ENCODE measurements at places on chromosomes 2 and 18.
A peak's percentile ranks its signal among the peaks of the same experiment; 100 is the strongest.

- peak; percentile 82 for DNase-seq
These were observed 35.5 kb upstream of the CTDP1 start for GRCh38 chr18:79644006-79644665.

GRCh38 chr2:159199761-159200465, 86.6 kb downstream of the WDSUB1 start:
- DNase-seq = no peak

- DNase-seq = no peak
These were observed 16.8 kb downstream of the EVX2 start for GRCh38 chr2:176066645-176067588.

DNA sequence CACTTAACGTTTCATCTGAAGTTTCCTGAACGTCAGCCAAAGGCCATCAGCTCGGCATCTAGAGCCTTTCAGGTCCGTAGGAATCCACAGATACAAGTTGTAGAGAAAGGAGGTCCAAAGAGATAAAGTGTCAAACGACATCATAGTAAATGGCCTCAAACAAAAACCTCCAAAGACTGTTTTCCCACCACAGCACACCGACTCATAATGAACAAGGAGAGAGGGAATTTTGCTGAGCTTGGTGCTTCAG, 150.3 kb downstream of the PXDN start:
- DNase-seq = no peak

Data from HEK293T (cell line).